Hematopoietic multipotent progenitor cell treated with erythropoietin and hydrocortisone succinate and interleukin-3 and kit ligand, for 6 days (in vitro differentiated cells): ENCODE measurements at places on chromosomes 7 and 10.

- DNase-seq = no peak
Measured at GRCh38 chr7:2503056-2503941, 16.3 kb upstream of the LFNG start.

GRCh38 chr7:20777377-20778062 is 9.2 kb downstream of the SP8 start:
- DNase-seq = no peak

GRCh38 chr7:23593706-23594105 is 3.5 kb upstream of the CCDC126 start:
- no peak for DNase-seq

DNA sequence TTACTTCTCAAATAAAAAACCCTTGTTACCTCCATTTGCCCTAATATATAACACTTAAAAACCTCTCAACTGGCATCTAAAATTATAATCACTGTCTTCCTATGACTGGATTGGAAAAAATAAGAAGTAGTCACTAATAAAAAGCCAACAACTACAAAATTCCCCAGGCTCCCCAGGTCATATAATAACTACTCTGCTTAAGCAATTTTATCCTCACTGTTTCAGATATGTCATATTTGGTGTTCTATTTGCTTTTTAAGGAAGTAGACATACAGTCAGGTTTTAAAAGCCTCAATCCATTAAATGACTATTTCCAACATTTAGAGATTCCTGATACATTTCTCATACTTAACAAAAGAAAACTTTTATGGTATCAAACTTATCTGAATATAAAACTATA is 2.4 kb downstream of the H2AZ2 start:
- DNase-seq = no peak

DNA sequence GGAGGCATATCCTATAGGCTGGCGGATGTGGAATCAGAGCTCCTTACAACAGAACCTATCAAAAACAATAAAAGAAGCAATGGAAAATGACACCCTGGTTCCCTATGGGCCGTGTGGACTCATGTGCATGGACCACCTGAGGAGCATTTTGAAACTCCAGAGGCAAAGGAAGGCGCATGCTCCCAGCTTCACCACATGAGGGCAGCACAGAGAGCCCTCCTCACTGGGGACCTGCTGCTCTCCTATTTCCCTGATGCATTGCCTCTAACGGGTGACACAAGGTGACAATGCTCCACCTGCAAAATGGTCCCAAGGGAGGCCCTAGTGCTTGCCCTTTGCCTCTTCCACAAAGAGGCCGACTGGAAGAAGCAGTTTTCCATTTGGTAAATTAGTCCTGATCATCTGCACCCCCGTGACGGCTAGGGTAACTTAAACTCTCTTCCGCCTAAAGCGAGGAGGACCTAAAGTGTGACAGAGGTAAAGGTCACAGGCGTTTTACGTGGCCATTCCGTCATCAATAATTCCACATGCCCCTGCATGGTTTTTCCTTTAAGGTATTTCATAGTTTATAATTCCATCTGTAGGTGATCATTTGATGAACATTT is 67.7 kb downstream of the GPAM start:
- peak; percentile 73 for DNase-seq

GRCh38 chr7:73723813-73724212 is 4.3 kb upstream of the STX1A start:
- no peak for DNase-seq

- DNase-seq = peak; percentile 63
Measured at GRCh38 chr7:119943942-119944600, 328.9 kb upstream of the KCND2 start.

DNA sequence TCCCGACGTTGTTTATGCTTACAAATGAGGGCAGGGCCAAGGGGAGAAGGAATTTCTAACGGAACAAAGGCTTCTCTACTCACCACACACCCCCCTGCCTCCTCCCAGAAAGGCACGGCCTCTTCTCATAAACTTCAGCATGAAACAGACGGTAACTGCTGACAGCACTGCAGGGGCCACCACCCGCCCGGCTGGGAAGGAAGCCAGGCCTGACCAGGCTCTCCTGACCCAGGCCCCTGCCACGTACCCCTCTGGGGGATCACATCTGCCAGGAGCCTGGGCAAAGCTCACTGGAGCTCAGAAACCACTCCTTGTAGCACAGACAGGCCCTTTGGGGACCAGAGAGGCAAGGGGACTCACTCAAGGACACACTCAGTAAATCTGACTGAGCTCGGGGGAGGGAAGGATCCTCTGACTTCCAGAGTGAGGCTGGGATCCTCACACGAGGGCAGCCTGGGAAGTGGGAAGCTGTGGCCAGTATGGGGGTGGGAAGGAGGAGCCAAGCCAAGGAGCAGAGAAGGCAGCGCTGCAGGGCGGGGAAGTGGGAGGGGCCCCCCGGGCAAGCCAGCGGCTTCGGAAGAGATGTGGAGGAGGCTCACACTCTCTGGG is 46.1 kb downstream of the ZCCHC24 start:
- DNase-seq = peak; percentile 43

DNA sequence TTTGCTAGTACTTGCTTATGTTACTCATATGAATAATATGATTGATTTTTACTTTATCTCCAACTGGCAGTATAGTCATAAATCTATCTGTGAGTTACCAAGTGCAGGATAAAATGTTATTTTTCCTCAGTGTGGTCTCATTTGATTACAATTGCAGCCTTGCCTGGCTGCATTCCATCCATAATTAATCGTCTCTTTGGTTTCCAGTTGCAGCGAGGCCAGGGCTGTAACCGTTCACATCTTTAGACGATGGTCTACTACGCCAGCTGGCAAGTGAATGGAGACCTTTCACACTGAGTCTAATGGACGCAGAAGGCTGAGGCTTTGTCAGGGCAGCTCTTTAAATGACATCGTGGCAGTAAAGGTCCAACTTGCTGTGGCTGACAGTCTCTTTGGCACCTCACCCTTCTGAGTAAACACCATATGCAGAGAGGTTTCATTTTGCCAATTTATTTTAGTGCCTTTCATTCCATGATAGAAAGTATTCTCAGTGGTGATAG is 84.0 kb downstream of the ARL4A start:
- DNase-seq = peak; percentile 49

DNA sequence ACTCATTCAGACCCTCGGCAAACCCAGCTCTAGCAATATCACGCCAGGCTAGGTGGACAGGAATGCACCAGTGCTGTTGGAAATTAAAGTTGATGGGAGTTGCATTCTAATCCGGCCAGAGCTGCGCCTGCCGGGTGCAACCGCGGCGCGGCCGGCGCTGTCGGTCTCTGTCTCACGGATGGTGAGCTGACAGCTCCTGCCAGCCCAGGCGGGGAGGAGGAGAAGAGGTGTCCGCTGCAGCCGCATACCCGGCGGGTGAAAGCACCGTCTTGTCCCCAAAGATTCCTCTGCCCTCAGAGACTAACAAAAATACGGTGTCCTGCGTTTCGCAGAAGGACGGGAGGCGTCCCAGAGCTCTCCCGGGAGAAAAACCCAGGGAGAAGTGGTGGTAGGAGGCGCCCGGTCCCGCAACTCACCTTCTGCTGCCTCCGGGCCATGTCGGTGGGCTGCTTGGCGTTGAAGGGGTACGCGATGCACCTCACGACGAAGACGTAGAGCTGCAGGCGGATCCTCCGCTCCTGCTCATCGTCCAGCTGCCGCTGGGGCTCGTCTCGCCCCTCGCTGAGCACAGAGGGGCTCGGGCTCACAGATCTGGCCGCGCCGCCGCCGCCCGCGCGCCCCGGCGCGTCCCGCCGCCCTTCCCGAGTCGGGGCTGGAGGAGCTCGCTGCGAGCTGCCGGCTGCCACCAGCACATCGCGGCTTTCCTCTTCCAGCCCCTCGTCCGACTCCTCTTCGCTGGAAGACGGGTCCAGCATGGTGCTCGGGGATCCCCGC is 490 bp downstream of the CADPS2 start:
- peak; percentile 2 for DNase-seq

- no peak for DNase-seq
Measured at GRCh38 chr10:89845541-89846280, 144.3 kb downstream of the KIF20B start.

GRCh38 chr10:131085091-131085860 is 226.2 kb downstream of the TCERG1L start:
- no peak for DNase-seq

DNA sequence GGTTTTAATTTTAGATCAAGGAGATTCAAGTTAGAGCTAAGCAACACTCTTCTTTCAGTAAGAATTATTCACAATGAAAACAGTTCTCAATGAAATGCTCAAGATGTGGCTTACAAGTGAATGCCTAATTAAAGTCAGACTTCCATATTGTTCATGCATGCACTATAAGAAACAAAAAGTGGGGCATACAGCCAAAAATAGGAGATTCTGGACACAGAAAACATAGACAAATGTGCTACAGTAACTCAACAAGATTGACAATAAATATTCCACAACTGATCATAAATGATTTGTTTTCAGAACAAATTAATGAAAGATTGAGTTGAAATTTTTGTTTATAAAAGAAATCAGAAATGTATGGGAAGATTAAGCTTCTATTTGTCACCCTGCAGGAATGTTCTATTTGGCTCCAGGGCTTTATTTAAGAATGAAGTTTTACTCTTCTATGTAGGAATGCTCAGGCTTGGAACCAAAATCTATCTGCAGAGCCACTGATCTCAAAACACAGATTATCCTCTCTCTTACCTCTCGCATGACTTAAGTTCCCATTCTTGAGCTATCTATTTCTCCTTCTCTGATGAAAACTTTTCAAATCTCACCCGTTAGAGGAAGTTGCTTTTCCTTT is 89.0 kb upstream of the PIP4K2A start:
- DNase-seq = no peak

GRCh38 chr7:116560021-116560970 is 35.5 kb downstream of the CAV1 start:
- no peak for DNase-seq

- peak; percentile 62 for DNase-seq
Measured at GRCh38 chr10:116287906-116288501, 15.0 kb upstream of the GFRA1 start.

- peak; percentile 22 for DNase-seq
Measured at GRCh38 chr7:3200504-3200903, 100.5 kb upstream of the SDK1 start.

DNA sequence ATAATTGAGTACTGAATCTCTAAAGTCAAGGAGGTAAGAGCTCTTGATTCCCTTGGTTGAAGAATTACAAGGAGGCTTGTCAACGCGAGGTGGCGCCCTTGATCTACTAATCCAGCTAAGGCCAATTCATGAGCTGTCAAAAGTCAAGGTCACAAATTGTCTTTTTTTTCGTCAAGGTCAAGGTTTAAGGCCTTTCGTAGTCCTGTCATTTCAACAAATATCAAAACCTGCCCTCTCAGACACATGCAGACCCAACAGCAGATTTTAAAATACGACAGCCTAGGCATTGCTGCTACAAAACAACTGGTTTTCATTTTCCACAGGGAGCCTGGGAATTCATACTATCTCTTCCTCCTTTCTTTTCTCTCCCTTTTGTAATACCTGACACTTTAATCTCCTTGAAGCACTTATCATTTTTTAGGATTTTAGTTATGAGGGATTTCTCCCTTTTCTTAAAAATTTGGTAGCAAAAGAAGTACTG is 3.6 kb downstream of the HOXA13 start:
- DNase-seq = peak; percentile 91

DNA sequence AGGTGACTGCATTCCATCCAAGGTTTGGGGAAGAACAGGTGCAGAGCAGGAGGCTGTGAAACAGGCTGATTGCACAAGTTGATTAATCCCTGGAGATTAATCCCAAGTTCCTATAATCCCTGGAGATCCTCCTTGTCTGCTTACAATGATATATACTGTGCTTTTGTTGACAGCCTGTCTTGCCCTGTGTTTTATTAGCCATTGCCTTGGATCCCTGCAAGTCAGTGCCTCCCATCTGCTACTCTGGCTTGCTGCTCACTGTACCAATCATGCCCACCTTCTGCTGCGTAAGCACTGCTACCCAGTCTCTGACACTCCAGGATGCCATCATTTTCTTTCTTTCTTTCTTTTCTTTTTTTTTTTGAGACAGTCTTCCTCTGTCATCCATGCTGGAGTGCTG is 65.4 kb downstream of the ANKRD61 start:
- DNase-seq = no peak

- no peak for DNase-seq
Measured at GRCh38 chr10:3866332-3866731, 81.3 kb upstream of the KLF6 start.

DNA sequence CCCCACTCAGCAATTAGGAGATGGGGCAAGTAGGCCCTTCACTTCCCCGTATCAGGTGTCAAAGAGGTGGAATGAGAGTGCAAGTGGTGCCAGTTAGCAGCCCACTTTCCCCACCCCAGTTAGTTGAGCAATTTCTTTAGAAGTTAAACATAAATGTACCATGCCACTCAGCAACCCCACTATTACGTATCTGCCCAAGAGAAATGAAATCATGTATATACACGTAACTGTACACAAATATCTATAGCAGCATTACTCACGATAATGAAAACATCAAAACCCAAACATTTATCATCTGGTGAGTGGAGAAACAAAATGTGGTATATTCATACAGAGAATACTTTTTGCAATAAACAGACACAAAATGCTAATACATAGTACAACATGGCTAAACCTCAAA is 50.4 kb downstream of the IMMP2L start:
- DNase-seq = no peak

GRCh38 chr7:124893140-124893827 is 36.3 kb downstream of the POT1 start:
- DNase-seq = no peak

DNA sequence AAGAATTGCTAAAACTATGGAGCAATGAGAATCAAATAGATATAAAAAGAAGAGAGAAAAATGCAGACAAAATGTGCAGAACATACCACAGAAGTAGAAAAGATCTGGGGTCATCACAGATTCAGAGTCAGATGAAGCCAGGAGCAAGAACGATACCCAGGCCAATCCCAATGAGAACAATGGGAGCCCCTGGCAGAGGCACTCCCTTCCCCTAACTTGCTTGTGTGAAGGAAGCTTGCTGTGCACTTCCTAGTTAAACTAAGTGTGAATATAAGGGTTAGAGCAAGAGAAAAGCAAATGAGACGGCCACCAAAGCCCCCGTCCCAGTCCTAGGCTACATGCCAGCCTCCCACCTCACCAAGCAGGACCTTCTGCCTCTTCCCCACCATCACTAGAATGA is 12.7 kb downstream of the PARP12 start:
- DNase-seq = no peak

GRCh38 chr7:6227294-6227846 is 45.1 kb downstream of the CYTH3 start:
- no peak for DNase-seq

GRCh38 chr10:122176232-122177213 is 94.6 kb upstream of the BTBD16 start:
- no peak for DNase-seq
